A549 treated with ZK216348 at 1 μM for 4 hours (cell line): ENCODE measurements at places on chromosomes 7 and 10. TPM values are rescaled to one million over a fixed set of nuclear protein-coding genes. Genes with fewer than 3 reads are reported as not detected.

The SRGN gene
- total RNA-seq: 65.0 to 99.8 TPM (median 67.3 TPM) in 5 replicates

The NKX2-3 gene
- total RNA-seq: not detected in 5 replicates

The MYOZ1 gene
- not detected in 5 replicates for total RNA-seq

The UNCX gene
- total RNA-seq: 0.21 TPM in 1 of 5 replicates, not detected in the others

The GPER1 gene
- total RNA-seq: 0.39 to 0.95 TPM (median 0.86 TPM) in 5 replicates

The CLRN3 gene
- total RNA-seq: not detected in 5 replicates

The STARD3NL gene
- 49.3 to 72.3 TPM (median 57.4 TPM) in 5 replicates for total RNA-seq

The OPN1SW gene
- not detected in 5 replicates for total RNA-seq

The TMEM26 gene
- total RNA-seq: 0.05 to 0.82 TPM (median 0.22 TPM) in 4 of 5 replicates, not detected in the other

The KCNMA1 gene
- 38.7 to 80.9 TPM (median 73.7 TPM) in 5 replicates for total RNA-seq

The ANAPC16 gene
- 67.4 to 87.5 TPM (median 82.6 TPM) in 5 replicates for total RNA-seq

The CLDN3 gene
- total RNA-seq: 0.58 to 4.4 TPM (median 3.2 TPM) in 5 replicates

The PON3 gene
- total RNA-seq: 33.5 to 45.3 TPM (median 34.6 TPM) in 5 replicates

The PNLIP gene
- total RNA-seq: not detected in 5 replicates

The KLF14 gene
- not detected in 5 replicates for total RNA-seq

The STRIP2 gene
- 6.0 to 8.0 TPM (median 6.2 TPM) in 5 replicates for total RNA-seq

The ACHE gene
- 1.4 to 3.7 TPM (median 3.6 TPM) in 5 replicates for total RNA-seq

The TRIP6 gene
- total RNA-seq: 32.3 to 58.6 TPM (median 53.9 TPM) in 5 replicates

The CFAP43 gene
- 0.19 to 0.38 TPM (median 0.27 TPM) in 4 of 5 replicates, not detected in the other for total RNA-seq

The GPR37 gene
- total RNA-seq: 0.45 to 0.89 TPM (median 0.64 TPM) in 5 replicates
